AG04450 (cell line): ENCODE measurements at places on chromosomes 13 and 19.
A peak's percentile ranks its signal among the peaks of the same experiment; 100 is the strongest.

- peak; percentile 82 for DNase-seq
Measured at GRCh38 chr19:31232871-31233270, 116.4 kb downstream of the TSHZ3 start.

DNA sequence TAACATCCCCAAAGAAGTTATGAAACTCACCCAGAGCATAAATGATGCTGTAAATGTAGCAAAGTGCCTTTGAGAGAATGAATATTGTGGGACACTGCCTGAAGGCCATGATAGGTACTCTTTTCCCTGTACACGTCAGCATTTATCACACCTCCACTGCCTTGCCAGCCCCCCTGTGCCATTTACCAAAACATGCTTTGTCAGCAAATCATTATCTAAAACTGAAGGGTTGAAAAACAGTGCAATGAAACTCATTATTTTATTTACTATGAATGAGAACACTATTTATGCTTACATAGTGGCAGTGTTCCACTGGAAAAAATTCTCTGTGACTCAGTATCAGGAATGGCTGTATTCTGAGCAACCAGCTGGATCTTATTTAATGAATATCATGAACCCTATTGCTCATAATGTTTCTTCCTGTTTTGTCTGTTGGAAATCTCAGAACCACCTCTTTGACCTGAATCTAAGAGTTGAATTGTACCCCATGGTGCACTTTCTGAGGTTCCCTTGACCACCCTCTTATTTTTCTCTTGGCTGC is 564.1 kb downstream of the DCT start:
- DNase-seq = peak; percentile 7

DNA sequence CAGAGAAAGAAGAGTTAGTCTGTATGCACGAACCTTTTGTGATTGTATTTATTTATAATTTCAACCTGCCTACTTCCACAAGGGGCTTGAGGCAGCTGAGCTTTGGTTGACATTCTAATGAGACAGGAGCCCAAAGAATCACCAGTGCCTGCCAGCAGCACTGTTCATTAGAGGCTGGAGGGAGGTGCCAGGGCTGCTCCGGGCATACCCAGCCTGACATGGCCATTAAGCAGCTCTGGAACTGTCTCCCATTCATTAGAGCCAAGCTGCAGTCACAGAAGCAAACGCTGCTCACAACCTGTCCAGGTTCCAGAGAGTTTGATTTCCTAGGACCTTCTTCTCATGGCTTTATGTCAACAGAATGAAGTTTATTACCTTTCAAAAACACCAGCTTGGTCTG is 425.5 kb downstream of the RFC3 start:
- DNase-seq = no peak

DNA sequence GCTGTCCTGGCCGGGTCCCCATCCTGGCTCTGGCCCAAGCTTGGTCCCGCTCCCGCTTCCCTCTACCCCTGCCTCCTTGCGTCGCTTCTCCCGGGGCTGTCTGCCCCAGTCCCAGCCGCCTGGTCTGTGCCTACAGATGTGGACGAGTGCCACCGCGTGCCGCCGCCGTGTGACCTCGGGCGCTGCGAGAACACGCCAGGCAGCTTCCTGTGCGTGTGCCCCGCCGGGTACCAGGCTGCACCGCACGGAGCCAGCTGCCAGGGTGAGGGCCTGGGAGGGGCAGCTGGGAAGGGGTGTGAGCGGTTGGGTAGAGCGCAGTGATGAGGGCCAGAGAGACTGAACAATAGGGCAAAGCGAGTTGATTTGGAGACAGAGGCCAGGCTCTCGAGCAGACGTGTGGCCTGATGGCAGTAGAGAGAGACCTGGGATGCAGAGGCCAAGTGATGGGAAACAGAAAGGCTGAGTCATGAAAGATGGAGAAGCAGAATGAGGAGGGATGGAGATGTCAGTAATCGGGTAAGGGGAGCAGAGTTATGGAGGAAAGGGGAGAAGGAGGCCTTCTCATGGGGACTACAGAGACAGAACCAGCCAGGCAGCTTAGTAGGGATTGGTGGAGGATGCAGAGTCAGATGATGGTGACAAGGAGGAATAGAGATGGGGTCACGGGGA is 9.4 kb downstream of the LTBP4 start:
- no peak for DNase-seq

- no peak for DNase-seq
Measured at GRCh38 chr13:19586904-19587634, 25.7 kb upstream of the TPTE2 start.

- no peak for DNase-seq
Measured at GRCh38 chr13:52837850-52838249, 10.6 kb downstream of the PCDH8 start.

- DNase-seq = no peak
Measured at GRCh38 chr19:23787106-23787505, 28.4 kb upstream of the ZNF681 start.

- DNase-seq = no peak
Measured at GRCh38 chr19:1942078-1942933, 1.3 kb downstream of the CSNK1G2 start.

DNA sequence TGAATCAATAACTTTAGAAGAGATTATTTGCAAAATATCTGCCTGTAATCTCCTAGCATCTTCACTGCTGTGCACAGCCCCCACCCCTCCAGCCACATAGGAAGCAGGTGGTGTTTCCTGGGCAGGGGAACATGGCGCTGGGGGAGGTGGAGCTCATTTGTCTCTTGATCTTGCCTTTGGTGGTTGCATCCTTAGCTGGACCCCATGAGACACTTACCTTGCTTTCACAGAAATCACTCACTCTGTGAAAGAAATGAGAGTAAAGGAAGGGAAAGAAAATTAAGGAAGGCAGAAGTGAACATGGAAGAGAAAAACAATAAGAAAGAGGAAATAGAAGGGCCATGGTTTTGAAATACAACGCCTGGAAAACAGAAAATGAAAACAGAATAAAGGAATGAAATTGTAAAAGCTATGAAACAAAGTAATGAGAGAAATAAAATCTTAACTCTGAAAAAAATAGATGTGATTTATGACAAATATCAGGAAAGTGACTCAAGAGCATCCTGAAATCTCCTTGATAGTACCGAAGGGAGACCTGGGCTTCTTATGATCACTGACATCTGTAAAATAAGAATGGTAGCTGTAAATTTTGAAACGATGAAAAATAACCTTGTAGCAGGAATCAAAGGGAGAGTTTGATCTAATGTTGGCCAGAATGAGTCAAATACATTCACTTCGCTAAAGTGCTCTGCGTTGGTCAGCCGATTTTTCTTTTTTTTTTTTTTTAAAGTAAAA is 17.2 kb upstream of the RNASEH2B start:
- DNase-seq = no peak

DNA sequence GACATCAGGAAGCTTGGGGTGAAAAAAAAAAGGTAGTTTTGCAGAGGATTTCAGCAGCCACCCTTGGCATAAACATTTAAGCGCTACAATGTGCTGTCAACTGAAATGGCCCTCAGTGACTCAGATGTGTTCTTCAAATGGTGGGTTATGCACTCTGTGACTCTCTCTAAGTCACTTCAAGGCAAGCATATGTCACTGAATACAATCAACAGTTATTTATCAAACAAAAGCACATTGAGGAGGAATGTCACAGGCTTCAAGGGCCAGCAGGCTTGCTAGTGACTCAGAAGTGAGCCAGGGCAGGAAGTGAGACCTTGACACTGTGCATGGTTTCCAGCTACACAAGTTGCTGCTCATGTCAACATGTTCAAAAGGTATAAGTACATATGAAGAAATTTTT is 523.7 kb upstream of the HTR2A start:
- DNase-seq = no peak

DNA sequence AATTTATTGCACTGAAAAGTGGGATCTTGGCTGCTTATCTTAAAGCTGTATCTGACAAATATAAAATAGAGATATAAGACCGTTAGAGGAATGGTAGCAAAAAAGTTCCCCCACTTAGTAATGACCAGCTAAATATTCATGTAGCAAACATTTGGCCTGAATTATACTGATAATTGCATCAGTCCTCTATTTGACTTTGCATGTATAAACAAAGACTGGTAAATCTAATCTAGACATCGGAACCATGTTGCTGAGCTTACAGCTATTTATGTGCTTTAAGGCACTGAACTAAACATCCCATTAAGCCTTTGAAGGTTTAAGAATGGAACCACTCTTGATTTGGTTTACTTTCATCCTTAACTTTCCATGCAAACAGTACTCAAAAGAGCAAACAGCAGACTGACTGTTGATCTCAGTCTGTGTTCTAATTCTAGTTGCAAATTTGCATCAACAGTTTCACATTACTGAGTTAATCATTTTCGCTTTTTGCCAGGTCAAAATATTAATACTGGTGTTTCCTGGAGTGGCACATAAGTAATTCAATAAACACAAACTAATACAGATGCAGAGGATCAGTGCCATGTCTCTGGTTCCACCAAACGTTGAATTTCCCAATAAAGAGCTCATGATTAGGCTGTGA is 203.5 kb upstream of the HTR2A start:
- peak; percentile 8 for DNase-seq

- DNase-seq = no peak
Measured at GRCh38 chr19:37572203-37572602, 22.4 kb downstream of the ZNF571 start.

DNA sequence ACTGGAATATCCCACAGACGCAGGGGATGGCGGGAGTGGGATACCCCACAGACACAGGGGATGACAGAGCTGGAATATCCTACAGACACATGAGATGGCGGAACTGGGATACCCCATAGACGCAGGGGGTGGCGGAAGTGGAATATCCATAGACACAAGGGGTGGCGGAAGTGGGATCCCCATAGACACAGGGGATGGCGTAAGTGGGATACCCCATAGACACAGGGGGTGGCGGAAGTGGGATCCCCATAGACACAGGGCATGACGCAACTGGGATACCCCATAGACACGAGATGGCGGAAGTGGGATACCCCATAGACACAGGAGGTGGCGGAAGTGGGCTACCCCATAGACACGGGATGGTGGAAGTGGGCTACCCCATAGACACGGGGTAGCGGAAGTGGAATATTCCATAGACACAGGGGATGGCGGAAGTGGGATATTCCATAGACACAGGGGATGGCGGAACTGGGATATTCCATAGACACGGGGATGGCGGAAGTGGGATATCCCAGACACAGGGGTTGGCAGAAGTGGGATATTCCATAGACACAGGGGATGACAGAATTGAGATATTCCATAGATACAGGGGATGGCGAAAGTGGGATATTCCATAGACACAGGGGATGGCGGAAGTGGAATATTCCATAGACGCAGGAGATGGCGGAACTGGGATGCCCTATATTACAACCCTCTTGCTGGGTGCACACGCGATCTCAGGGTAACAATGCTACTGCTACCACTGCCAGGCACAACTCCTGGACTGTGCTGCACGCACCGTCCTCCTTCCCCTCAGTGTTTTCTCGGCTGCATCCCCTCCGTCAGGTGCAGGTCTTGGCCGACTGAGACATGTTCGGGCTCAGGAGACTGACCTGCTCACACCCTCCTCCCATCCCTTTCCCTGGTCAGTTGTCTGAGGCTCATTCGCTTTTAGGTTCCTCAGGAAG is 28.1 kb downstream of the ZNF787 start:
- no peak for DNase-seq

- DNase-seq = no peak
Measured at GRCh38 chr13:63636316-63636993, 2220.8 kb upstream of the PCDH20 start.

DNA sequence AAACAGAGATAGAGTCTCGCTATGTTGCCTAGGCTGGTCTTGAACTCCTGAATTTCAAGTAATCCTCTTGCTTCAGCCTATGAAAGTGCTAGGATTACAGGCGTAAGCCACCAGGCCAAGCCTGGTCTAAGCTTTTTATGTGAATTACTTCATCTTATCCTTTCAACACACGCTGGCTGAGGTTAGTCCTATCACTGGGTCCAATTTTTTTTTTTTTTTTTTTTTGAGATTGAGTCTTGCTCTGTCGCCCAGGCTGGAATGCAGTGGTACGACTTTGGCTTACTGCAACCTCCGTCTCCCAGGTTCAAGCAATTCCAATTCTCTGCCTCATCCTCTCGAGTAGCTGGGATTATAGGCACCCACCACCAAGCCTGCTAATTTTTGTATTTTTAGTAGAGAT is 10.4 kb downstream of the MYO1F start:
- DNase-seq = no peak

DNA sequence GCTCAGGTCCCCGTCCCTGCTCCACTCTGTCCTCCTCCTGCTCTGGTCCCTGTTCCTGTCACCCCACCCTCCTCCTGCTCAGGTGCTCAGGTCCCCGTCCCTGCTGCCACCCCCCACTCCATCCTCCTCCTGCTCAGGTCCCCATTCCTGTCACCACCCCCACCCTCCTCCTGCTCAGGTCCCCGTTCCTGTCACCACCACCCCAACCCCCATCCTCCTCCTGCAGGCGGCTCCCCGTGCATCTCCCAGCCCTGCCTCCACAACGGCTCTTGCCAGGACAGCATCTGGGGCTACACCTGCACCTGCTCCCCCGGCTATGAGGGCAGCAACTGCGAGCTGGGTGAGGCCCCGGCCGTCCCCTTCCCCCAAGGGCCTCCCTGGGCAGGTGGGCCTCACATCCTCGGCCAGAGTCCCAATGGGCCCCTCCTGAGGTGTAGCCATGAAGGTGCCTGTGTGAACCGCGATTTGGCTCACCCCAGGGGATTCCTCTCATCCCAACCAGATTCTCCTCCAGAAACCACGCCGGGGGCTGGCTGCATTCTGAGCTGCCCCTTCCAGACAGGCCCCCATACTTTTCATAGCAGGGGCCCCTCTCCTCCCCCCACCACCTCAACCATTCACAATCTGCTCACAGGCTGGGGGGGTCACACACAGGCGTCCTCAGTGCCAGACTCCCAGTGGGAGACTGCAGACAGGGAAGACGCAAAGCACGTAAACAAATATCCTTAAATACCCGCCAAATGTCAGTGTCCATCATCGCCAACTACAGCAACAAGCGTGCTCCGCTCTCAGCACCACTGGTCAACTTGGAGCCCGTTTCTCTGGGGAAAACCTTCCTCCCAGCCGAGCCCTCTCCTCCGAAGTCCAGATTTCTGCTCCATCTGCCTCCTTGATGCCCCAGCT is 4.6 kb downstream of the PROZ start:
- no peak for DNase-seq

DNA sequence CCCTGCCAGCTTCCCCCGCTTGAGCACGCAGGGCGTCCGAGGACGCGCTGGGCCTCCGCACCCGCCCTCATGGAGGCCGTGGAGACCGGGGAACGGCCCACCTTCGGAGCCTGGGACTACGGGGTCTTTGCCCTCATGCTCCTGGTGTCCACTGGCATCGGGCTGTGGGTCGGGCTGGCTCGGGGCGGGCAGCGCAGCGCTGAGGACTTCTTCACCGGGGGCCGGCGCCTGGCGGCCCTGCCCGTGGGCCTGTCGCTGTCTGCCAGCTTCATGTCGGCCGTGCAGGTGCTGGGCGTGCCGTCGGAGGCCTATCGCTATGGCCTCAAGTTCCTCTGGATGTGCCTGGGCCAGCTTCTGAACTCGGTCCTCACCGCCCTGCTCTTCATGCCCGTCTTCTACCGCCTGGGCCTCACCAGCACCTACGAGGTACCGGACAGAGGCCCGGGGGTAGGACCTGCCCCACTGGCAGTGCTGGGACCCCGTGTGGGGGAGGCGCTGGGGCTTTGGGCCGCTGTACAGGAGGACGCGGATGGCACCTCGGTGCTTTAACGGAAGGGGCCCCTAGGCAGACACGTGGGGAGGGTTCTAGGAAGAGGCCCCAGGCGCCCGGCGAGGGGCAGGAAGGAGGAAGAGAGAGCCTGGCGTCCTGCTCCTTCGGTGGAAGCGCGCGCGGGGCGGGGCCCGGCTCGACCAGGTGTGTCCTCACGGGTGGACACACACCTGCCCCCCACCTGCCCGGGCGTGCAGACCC is 681 bp downstream of the SLC5A5 start:
- no peak for DNase-seq
